Mesendoderm (in vitro differentiated cells): ENCODE measurements at places on chromosomes 13 and 19.

- peaks cover 2% of the 10 kb centered on the region for H3K4me1 ChIP-seq
- peak; percentile 52 for DNase-seq
- peaks cover 10% of the 10 kb centered on the region for H3K36me3 ChIP-seq
- H3K27me3 ChIP-seq: no peaks in the 10 kb centered on the region
These were observed 599 bp downstream of the ZIC2 start for GRCh38 chr13:99982036-99982730.

DNA sequence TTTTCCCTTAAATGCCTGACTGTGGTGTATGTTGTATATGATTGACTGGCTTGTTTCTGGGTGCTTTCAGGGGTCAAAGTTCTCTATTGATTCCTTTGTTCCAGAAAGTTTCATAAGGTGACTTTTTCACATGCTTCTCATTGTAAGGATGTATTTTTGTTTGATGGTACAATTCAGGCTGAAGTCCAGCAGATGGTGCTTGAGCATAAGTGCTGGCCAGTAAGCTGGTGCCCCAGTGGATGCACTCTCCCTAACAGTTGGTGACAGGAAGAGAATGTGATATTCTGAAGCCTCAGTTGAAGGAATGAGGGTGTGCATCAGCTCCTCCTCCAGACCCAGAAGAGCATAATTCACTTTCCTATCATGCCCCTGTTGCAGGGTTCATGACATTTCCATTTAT, 1941.6 kb upstream of the PRR20A start:
- DNase-seq: peak; percentile 56
- H3K4me1 ChIP-seq: no peaks in the 10 kb centered on the region
- H3K36me3 ChIP-seq: no peaks in the 10 kb centered on the region
- no peaks in the 10 kb centered on the region for H3K27me3 ChIP-seq

- no peaks in the 10 kb centered on the region for H3K36me3 ChIP-seq
- peak; percentile 0 for DNase-seq
- H3K27me3 ChIP-seq: no peaks in the 10 kb centered on the region
- no peak overlapping the region for H3K27ac ChIP-seq
These were observed 14.2 kb downstream of the OR7A17 start for GRCh38 chr19:14871619-14872230.

GRCh38 chr19:8392017-8392591, 1.9 kb downstream of the RAB11B start:
- H3K4me1 ChIP-seq: no peaks in the 10 kb centered on the region
- H3K27me3 ChIP-seq: no peaks in the 10 kb centered on the region
- no peak for DNase-seq
- no peak overlapping the region for H3K27ac ChIP-seq
- H3K4me3 ChIP-seq: no peak overlapping the region
- no peaks in the 10 kb centered on the region for H3K36me3 ChIP-seq

GRCh38 chr19:33264881-33265445, 37.4 kb downstream of the CEBPA start:
- H3K4me1 ChIP-seq: no peaks in the 10 kb centered on the region
- no peak overlapping the region for H3K4me3 ChIP-seq
- DNase-seq: no peak
- no peak overlapping the region for H3K27ac ChIP-seq
- no peaks in the 10 kb centered on the region for H3K27me3 ChIP-seq

DNA sequence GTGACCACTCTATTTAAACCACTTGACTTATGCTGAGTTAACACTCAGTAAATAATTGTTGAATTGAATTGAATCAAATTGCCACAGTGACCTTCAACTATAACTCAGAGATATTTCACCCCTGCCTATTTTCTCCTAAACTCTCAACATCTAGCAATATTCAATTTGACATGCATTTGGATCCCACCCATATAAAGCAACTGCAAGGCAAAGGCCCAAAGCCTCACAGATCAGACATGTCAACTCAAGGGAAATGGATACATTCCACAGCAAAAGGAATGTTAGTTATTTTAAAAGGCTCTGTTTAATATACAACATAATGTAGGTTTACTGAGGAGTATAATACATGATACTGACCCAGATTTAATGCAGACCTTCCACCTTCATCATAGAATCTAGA, 107.4 kb downstream of the KCTD12 start:
- no peak overlapping the region for H3K4me3 ChIP-seq
- no peak overlapping the region for H3K27ac ChIP-seq
- no peaks in the 10 kb centered on the region for H3K4me1 ChIP-seq
- H3K36me3 ChIP-seq: no peaks in the 10 kb centered on the region
- no peaks in the 10 kb centered on the region for H3K27me3 ChIP-seq
- no peak for DNase-seq

- peak overlapping the region; percentile 75 for H3K27ac ChIP-seq
- no peak overlapping the region for H3K4me3 ChIP-seq
- H3K4me1 ChIP-seq: peaks cover 15% of the 10 kb centered on the region
- H3K27me3 ChIP-seq: no peaks in the 10 kb centered on the region
- no peaks in the 10 kb centered on the region for H3K36me3 ChIP-seq
- DNase-seq: peak; percentile 83
These were observed 34.9 kb downstream of the DNAJC15 start for GRCh38 chr13:43058318-43058674.

DNA sequence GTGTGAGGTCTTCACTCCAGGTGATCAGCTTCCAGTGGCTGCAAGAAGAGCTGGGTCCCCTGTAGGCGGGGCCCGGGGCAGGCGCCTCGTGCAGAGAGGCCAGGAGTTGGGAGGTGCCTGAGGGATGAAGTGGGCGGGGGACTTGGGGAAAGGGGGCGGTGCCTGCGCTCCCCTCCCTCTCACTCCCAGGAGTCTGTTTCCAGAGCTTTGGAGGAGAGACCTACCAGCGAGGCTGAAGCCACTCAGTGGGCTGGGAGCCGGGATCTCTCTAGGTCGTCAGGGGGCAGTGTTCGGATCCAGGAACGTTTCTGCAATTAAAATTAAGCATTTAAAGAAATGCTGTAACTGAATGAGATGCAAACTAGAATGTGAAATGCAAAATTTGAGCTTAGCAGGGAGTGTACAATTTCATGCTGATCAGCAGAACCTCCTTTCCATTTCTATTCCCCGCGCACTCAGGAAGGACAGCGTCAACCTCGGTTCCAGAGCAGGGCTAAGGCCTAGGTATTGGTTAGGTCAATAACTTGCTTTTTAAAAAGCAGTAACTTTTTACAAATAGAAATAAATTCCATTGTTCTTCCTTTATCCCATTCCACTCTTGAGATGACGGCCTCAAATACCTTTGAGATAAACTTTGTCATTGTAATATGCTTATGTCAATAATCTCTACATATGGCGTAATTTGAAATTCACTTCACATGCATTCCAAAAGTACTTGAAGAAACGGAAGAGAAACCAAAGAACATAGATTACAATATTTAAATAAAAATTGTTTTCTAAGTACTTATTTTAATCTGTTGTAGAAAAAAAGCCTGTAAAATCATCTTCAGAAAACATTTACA, 11.6 kb downstream of the ZNF160 start:
- no peak overlapping the region for H3K27ac ChIP-seq
- DNase-seq: peak; percentile 92
- no peaks in the 10 kb centered on the region for H3K27me3 ChIP-seq
